NCI-H1092 (cell line): ENCODE measurements at places on chromosomes 2 and 18.

GRCh38 chr2:44941551-44942234 lies at the start of gene SIX3:
Gene SIX3, plus strand, starts transcription at chr2:44941702. Its CDS starts 403 bp downstream, at chr2:44942105.
- peak; percentile 53 for DNase-seq

GRCh38 chr2:6784291-6784690 lies 81.4 kb downstream of the CMPK2 start:
- no peak for DNase-seq

GRCh38 chr2:64296140-64296480 lies 151.9 kb upstream of the PELI1 start:
- DNase-seq = no peak

DNA sequence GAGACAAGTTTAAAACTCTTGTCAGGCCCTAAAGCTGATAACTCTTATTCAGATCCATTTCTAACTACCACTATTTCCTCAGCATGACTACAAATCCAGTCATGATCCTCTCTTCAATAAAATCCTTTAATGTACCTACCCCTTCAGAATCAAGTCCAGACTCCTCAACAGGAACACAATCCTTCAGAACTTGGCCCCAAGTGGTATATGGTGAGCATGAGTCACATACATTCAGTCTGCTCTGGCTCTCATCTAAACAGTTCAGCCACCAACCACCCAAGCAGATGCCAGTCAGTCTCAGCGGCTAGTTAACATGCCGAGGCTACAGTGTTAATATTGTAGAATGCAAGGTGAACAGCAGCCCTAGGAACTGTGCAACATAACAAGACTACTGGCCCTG lies 9.7 kb downstream of the LMAN2L start:
- DNase-seq = no peak

DNA sequence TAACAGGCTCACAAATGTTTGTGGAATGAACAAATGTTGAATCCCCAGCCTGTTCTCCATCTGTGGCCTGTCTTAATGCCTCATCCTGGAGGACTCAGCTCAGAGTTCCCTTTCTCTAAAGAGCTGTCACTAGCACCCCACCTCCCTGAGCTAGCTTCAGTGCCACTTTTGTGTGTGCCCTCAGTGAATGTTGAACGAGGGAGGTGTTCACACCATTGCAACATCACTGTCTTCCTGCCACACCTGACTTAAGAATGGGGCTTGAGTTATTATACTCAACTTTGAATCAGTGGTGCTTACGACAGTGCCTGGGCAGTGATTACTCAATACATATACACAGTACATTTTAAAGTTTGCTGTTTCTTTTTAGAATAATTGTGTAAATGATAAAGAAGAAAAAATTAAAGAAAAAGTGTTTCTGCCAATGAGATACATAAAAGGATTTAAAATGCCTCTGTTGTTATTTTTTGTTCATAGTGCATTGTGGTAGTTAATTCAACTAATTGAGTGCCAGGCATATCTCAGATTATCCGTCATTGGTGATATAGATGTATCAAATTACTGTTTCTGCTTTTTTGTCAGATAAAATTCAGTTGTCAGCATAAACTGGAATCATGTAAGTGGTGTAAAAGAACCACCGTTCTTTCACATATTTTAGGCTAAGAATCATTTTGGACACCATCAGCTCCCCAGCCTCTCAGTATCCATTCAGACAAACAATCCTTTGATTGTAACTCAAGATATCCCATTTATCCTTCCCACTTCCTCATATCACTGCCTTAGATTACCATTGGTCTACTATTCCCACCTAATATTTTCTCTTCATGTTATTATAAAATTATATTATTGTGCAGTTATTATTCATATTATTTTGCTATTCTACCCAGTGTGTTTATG lies 304.7 kb downstream of the PTPRM start:
- DNase-seq = no peak

GRCh38 chr2:219254590-219255201 lies 978 bp upstream of the TUBA4A start:
- DNase-seq = no peak

- DNase-seq = no peak
These were observed 188.8 kb upstream of the GULP1 start for GRCh38 chr2:188102881-188103280.

DNA sequence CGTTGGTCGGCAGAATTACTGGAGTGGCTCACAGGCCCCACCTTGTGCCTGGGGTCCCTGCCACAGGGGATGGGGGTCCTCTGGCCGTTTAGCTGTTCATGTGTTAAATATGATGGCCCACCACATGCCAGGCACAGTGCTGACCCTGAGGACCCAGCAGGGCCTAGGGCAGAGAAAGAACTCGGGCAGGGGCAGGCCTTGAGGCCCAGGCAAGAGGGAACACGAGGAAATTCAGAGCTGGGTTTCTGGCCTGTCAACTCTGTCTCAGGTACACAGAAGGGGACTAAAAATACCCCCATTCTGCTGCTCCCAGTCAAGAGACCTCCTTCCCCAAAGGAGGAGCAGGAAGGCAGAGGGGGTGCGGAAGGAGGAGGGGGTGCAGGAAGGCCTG lies 66.2 kb downstream of the DNMT3A start:
- DNase-seq = no peak

DNA sequence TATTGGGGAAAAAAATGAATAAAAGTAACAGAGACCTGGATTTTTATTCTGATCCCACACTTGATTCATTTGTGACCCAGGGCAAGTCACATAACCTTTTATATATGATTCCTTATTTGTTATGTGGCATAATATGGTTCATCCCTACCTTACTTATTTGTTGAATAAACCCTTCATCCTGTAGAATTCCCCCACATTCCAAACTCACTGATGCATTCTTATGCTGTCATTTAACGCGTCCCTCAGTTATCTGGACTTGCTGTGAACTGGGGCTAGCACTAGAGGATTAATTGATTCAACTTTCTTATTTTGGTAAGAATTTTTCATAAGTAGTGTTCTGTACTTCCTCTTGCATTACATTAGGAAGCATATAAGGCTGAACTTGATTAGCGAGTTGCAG lies 384.7 kb upstream of the RAB12 start:
- no peak for DNase-seq

GRCh38 chr2:174844295-174844708 lies 80.0 kb upstream of the CHRNA1 start:
- DNase-seq = no peak

GRCh38 chr2:88053296-88053695 lies 2.3 kb downstream of the KRCC1 start:
- no peak for DNase-seq

DNA sequence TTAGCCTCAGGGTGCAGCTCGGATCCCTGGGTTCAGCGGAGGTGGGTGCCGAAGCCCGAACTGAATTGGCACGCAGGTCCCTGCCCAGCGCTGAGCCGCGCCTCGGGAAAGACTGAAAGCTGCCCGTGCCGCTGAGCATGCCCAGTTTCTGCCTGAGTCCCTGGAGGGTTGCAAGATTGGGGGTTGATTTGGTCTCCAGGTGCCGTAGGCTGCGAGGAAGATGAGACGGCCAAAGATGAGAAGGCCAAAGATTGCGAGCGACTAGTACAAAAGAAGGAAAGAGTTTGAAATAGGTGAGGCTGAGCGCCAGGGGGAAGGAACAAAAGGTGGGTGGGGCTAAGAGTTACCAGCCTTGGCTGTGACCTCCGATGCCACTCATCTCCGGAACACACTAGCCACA lies 852 bp upstream of the KCNH7 start:
- DNase-seq = peak; percentile 54

DNA sequence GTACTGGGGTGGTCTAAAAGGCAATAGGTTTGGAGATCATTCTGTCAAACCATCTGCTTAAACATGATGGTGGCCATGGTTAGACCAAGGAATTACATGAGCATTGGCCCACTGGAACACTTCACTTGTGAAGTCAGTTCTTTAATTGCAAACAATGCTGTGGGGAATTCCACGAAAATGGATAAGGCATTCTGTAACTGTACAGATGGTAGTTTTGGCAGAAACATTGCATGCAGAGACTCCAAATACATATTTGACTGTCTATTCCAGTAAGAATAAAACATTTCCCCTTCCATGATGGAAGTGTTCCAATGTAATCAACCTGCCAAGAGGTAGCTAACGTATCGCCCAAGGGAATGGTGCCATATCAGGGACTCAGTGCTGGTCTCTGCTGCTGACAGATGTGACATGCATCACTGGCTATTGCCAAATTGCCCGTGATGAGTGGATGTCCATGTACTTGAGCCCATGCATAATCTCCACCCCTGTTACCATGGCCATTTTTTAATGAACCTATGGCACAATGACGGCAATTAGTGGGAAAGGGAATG lies 417.9 kb downstream of the CDH7 start:
- DNase-seq = peak; percentile 33

GRCh38 chr18:63342206-63342605 lies 22.6 kb upstream of the BCL2 start:
- DNase-seq = no peak

DNA sequence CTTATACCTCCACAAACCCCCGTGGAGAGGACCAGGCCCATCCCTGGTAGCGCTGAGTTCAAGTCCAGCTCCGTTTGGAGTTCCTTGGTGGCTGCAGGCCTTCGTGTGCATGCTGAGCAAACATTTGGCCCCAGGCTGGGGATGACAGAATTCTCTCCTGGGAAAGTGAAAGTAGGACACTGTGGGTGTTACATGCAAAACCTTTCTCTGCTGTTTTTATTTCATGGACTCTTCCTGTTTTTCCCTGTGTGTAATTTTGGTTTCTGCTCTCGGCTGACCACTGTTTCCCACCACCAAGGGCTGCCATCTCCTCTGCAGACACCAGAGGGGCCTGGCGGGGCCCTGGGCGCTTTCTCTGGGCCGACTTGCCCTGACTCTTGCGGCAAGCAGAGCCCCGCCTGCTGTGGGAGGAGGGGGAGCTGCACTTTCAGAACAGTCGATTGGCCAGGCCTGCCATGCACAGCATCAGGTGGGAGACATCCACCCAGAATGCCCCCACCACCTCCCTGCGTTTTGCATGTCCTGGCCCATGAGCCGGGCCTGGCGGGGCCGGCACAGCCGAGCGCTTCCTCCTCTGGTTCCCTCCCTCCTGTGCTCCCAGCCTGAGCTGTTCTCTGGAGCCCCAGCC lies 102.4 kb downstream of the CABLES1 start:
- no peak for DNase-seq

DNA sequence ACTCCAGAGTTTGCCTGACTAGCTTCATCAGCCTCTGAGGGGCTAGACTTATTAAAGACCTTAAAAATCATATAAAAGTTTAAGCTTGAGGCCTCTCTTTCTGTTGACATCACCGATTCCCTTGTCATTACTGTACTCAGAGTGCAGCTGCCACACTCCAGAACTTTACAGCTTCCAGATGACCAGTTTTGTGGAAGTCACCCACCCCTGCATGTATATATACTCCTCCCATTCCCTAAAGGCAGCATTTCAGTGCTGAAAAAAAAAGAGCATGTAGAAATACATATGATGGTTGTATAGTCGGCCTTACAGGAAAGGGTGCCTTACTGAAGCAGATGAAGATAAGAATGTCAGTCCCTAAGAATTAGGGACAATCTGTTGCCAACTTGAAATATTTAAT lies 117.3 kb downstream of the FEZ2 start:
- DNase-seq = no peak

- no peak for DNase-seq
These were observed 179.6 kb downstream of the ZBTB7C start for GRCh38 chr18:48229552-48229981.

DNA sequence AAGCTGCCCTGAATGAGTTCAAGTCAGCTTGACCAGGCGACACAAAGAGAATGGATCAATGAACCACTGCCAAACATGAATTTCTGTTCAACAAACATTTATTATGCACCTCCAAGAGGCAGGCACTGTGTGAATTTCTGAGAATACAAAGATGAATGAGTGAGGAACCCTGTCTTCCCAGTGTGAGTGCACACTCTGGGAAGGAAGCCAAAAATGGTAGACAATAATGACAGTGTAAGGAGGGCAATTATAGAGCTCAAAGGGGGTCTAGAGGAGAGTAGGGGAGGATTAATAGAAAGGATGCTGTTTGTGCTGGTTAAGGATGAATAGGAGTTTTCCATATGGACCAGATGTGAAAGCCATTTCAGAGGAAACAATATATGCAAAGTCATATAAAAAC lies 213.4 kb downstream of the DCC start:
- DNase-seq = peak; percentile 49

DNA sequence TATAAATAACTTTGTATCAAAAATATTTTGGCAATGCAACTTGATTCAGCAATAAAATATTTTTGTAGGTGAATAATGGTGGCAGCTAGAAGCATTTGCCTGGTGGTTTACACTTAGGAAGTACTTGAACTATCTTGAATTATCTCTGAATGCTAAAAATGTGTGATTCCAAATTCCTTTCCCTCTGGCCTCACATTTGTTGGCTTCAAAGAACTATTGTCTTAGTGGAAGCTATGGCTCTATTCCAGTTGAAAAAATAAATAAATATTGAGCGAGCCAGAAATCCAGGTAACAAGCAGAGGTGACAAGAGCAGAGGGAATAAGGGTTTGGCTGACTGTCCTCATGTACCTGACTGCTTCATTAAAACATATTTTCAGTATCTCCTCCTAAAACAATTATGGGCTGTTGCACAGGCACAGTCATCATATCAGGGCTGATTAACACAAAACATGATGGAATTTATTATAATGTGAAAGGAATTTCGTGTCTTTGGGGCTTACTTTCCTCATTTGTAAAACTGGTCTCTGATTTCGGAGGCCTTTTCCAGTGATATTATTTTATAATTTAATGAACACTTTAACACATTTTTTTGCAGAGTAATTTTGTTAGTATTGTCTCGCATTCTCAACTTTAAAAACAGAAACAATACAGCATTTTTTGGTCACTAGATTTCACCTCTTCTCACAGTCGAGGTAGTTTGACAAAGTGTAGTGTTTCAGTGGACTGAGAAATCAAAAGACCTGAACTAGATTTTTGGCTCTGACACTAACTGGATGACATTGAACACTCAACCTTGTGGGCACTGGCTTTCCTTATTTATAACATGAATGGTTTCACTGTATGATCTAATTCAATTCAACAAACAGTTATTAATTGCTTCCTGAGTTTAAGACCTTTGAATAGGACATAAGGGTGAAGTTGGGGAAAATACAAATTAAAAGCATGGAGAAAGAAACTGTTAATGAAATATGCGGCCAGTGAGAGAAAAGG lies 7.8 kb upstream of the CAVIN2 start:
- no peak for DNase-seq

DNA sequence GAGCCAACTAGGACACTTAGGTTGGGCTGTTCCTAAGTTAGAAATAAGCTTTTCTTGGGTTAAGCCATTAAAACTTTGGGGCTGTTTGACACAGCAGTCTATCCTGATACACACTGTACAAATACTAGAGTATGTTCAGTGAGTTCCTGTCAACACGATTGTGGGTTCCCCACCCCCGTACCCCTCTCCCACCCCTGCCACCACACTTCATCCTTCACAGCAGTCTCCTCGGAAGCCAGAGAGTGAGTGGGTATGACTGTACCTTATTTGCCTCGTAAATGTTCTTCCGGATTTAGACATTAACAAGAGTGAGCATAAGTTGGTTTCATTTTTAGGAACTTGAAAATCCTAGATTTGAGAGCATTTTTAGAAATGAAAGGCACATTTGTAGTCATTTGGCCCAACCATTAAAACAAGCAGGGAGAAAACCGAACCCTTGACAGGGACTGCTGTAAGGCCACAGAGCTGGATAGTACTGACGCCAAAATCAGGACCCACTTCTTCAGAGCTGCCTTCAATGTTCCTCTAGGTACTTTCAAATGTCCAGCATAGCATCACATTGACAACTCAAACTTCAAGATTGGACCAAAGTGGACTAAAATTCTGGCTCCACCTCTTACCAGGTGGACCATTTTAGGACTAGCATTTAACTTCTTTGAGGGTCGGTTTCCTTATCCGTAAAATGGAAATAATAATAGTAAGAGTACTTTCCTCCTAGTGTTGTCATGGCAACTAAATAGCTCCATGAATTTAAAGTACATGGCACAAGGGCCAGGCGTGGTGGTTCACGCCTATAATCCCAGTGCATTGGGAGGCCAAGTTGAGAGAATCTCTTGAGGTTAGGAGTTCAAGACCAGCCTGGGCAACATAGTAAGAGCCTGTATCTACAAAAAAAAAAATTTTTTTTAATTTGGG lies 166.3 kb upstream of the SERTAD2 start:
- no peak for DNase-seq
